NCI-H446 (cell line): ENCODE measurements at places on chromosomes 12 and 14.

GRCh38 chr12:29816874-29817725 lies 33.4 kb upstream of the TMTC1 start:
- DNase-seq = no peak

DNA sequence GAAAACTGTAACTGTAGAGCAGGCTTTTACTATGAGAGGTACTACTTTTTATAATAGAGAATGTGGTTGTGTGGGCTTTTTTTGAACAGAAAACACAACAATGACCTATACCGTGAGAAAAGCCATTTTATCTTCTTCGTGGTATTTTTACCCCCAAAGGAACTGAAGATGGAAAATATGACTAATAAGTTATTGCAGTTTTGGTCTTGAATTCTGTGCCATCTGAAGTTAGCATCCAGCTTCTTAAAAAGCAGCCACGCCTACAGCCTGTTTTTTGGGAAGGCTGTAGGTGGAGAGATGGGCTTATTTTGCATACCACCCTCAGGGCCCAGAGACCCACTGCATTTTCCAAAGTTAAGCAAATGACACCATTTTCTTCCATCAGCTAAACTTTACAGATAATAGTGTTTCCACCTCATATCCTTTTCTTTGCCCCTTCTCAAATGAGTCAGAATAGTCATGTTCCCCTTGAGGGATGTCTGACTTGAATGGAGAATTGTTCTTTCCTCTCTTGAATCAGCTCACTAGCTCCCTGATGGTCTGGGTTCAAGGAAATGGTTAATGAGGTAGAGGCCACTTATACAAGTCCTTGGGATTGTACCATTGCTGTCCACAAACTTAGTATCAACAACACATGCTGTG lies 53.0 kb downstream of the TBC1D30 start:
- DNase-seq = no peak

- DNase-seq = no peak
Observed at GRCh38 chr12:24177889-24178288, 228.4 kb upstream of the SOX5 start.

- DNase-seq = peak; percentile 53
Observed at GRCh38 chr12:92439420-92439805, 263.4 kb upstream of the PLEKHG7 start.

DNA sequence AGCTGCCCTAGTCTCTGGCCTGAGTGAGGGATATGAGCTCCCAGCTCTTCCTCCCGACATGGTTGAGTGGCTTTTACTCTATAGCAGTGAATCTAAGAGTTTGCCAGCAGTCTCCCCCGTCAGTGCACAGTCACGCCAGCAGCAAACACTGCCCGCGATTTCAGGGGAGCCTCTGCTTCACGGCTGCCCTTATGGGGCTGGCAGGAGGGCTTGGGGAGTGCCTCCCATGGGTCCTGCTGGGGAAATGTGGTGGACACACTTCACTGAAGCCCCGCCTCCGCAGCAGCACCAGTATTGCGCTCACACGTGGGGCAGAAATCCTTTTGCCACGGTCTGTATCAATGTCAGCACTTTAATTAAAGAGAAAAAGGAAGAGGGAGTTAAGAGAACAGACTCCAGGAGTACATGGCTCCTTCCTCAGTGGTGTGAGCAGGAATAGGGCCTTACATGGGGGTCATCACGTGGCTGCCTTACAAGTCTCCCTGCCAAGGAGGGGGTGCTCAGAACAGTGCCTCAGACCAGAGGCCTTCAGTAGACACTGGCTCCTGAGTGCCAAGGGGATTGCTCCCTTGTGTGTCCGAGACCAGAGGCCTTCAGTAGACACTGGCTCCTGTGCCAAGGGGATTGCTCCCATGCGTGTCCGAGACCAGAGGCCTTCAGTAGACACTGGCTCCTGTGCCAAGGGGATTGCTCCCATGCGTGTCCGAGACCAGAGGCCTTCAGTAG lies 55.7 kb downstream of the SFSWAP start:
- no peak for DNase-seq
